ENCODE measurements at places on chromosomes 1 and 21.

DNA sequence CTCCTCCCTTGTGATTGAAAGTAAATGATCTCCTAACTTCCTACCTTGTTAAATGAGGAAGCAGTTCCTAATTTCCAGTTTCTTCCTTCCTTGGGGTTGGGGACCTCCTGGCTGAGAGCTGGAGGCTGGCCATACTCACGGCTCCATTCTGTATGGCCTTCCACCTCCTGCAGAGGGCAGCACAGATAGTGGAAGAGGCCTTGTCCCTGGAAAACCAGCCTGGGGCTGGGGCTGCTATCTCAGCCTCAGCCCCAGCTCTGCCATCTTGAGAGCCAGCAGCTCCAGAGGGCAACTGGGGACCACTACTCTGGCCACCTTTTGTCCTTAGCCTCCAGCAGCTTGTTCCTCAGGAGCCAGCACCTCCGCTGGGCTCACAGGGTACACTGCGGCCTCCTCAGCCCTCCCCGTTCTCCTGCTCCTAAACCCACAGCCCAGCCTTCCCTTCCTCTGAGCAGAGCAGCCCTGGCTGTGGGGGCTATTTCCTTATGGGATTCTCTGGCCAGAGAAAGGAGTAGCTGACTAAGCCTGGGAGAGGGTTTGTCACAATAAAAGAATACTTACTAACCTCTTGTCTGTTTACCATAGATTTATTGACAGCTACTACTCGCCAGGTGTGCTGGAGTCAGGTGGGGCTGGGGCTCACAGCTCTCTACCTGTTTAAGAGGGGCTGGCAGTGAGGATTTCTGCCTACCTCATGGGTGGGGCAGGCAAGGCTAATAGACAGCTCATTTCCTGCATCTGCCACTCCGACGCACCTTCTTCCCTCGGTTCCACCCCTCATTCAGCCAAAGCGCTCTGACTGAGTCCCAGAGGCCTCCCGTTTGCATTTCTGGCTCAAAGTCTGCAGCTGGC, 6.3 kb downstream of the TMEM234 start:
- peak; percentile 50 for DNase-seq

DNA sequence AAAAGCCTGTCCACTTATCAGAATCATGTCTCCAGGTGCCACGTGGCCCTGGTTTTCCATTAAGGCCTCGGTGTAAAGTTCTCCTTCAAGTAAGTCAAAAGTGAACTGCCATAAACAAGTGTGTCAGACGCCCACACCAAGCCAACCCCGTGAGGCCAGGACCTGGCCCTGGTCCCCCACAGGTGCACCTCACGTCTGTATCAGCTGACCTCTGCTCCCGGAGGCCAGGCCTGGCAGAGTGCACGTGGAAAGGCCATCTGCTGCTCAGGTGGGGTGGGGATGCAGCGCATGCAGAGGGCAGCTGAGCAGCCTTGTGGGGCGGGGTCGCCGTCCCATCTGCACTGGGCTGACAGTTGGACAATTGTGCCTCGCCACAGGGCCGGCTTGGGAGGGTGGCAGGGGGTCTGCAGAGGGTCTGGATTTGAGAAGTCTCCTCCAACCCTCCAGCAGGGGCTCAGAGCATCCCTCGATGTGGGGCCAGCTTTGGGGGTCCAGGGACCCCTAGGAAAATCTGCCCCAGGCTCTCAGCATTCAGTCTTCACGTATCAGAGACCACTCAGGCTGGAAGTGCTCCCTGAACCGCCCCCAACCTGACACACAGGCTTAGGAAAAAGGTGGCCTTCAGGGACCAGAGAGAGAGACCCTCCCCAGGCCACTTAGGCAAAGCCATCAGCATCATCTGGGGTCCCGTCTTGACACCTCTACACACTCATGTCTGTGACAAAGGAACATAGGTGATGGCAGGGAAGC, 3.0 kb downstream of the SLC19A1 start:
- DNase-seq: no peak

GRCh38 chr1:202005958-202006357, 4.4 kb upstream of the ELF3 start:
- no peak for DNase-seq

DNA sequence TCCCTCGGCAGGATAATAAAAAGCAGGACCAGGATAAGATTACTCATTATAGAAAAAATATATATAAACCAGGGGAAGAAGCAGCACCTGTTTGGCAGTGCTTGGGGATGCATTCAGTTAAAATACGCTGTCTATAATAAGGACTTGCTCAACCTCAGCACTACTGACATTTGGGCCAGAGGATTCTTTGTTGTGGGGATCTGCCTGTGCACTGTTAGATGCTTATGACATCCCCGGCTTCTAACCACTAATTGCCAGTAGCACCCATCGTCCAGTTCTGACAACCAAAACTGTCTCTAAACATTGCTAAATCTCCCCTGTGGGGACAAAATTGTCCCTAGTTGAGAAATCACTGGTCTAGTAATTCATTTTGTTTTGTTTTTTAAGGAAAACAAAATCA, 242.1 kb downstream of the SLC45A1 start:
- DNase-seq: no peak

GRCh38 chr1:160818207-160818937, 22.4 kb downstream of the LY9 start:
- no peak for DNase-seq

- DNase-seq: peak; percentile 43
These were observed 27.3 kb upstream of the BCAR3 start for GRCh38 chr1:93708734-93709481.

DNA sequence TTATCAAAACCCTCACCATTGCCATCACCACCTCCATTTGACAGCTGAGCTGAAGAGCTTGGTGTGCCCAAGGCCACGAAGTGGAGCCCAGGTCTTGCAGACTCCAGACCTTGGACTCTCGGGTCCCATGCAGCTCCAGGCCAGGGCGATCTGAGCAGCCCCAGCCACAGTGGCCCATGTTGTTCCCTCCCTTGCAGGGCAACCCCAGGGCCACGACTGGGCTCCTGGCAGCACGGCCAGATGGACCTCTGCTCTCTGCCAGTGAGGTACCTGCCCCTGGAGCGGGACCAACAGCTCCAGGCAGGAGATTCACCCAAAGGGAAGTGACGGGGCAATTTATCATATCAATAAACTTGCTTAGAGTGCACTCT, 182.7 kb upstream of the VAMP3 start:
- no peak for DNase-seq

DNA sequence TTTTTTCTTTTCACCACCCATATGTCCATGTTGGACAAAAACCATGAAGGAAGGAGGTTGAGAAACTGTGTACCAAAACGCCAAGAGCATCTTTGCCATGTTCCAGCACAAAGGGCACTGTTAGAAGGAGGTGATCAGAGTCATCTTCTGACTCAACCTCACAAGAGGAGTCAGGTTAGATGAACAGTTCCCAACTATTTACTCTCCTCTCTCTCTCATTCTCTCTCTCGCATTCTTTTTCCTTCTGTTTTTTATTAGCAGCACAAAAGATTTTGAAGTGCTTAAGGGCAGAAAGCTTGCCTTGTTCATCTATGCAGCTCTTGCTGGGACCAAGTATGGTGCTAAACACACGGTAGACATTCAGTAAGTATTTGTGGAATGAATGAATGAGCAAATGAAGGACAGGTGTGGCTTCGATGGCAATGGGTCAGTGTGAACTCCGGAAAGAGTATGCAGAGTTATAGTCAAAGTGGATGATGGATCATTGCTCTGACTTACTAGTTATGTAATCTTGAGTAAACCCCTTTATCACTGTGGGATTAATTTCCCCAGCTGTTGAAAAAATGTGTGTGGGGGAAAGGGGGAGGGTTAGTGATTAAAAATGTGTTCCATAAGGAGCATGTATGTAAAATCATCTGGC, 33.9 kb downstream of the DDR2 start:
- no peak for DNase-seq

GRCh38 chr1:197197430-197197997, 51.0 kb upstream of the ASPM start:
- DNase-seq: no peak

- DNase-seq: no peak
These were observed 522.5 kb downstream of the SMYD3 start for GRCh38 chr1:245984390-245985155.

- DNase-seq: peak; percentile 22
These were observed 22.1 kb downstream of the SOX13 start for GRCh38 chr1:204094856-204095634.

- no peak for DNase-seq
These were observed 41.2 kb upstream of the TTC22 start for GRCh38 chr1:54842206-54842915.

- peak; percentile 41 for DNase-seq
These were observed 36.7 kb upstream of the FAM163A start for GRCh38 chr1:179706339-179706941.

GRCh38 chr1:34087986-34088385, 77.0 kb downstream of the CSMD2 start:
- no peak for DNase-seq

DNA sequence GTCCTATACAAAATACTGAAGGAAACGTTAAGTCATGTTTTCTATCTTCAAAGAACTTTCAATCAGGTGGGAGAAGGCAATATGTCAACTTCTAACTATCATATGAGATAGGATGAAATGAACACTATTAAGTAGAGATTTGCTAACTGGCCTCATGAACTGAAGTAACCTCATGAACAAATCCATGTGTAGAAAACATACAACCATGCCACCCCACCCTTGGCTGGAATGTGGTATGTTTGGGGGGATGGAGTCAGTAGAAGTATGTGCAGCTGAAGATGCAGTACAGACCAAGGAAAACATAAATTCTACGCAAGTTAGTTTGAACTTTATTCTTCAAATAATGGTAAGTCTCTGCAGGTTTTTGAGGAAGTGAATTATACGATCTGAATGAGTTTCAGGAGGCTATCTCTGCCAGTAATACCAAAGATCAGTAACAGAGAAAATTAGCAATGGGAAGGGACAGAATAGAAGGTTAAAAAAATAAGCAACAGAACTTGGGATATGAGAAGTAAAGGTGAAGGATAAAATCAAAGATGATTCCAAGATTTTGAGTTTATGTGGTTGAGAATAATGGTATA, 4.5 kb downstream of the TRMT1L start:
- DNase-seq: no peak

DNA sequence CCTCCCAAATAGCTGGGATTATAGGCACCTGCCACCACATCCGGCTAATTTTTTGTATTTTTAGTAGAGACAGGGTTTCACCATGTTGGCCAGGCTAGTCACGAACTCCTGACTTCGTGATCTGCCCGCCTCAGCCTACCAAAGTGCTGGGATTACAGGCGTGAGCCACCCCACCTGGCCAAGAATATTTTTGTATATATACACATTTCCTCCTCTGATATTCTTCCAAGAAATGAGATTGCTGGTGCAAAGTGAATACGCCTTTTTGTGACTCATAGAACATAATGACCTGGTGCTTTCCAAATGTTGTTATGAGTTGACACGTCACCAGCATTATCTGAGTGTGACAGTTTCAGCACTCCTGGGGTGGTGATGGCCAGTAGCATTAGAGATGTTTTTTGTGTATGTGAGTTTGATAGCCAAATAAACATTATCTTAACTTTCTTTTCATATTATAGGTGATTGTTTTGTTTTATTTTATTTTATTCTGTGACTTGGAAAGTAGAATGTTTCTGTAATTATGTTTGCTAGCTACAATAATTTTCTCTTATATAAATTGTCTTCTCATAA, 54.9 kb downstream of the KCNK1 start:
- DNase-seq: no peak

DNA sequence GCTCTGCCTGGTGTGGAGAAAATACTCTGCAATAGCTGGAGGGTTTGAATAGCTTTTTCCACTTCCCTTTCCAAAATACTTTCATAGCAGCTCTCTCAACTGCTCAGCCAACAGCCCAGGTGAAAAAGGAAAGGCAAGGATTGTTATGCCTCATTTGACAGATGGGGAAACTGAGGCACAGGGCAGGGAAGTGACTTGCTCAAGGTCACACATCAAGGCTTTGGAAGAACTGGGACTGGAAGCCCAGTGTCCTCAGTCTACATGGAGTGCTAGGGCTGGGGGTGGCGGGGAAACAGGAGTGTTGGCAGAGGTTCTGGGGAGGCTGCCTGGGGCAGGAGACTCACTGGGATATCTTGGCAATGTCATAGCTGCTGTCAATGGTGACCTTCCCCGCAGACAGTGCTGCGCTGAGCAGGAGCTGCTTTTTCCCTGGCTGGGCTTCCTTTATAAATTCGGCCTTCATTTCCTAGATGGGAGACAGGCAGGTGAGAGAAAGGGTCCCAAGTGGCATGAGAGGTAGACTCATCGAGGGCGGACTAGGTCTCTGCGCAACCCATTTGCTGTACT, 4.0 kb downstream of the CHI3L1 start:
- no peak for DNase-seq

DNA sequence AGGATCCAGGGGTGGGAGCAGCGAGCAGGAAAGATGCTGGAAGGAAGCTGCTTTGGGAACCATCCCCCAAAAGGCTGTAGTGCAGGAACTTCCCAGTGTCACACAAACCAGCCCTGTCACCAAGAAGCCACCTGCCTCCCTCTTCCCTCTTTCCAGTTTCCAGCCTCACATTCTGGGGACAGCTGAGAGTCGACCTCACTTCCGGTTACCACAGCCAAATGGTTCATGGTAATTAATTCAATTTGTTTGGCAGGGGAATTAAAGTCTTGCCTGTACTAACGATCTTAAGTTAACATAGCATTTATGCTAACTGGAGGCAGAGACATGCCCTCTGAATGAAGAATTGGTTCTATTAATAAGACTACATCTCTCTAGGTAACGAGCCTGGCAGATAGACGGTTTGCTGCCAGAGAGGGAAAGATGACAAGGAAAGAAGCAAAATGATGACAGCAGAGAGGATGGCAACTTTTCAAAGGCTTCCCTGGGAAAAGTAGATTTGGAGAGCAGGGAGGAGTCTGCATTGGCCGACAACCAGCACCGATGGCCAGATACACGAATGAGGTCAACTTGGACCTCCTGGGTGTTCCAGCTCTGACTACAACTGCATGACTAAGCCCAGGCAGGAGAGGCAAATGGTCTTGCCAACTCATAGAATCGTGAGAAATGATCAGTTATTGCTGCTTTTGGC, 64.1 kb downstream of the TMCO4 start:
- no peak for DNase-seq

GRCh38 chr1:91582431-91582921, 81.8 kb downstream of the CDC7 start:
- no peak for DNase-seq

DNA sequence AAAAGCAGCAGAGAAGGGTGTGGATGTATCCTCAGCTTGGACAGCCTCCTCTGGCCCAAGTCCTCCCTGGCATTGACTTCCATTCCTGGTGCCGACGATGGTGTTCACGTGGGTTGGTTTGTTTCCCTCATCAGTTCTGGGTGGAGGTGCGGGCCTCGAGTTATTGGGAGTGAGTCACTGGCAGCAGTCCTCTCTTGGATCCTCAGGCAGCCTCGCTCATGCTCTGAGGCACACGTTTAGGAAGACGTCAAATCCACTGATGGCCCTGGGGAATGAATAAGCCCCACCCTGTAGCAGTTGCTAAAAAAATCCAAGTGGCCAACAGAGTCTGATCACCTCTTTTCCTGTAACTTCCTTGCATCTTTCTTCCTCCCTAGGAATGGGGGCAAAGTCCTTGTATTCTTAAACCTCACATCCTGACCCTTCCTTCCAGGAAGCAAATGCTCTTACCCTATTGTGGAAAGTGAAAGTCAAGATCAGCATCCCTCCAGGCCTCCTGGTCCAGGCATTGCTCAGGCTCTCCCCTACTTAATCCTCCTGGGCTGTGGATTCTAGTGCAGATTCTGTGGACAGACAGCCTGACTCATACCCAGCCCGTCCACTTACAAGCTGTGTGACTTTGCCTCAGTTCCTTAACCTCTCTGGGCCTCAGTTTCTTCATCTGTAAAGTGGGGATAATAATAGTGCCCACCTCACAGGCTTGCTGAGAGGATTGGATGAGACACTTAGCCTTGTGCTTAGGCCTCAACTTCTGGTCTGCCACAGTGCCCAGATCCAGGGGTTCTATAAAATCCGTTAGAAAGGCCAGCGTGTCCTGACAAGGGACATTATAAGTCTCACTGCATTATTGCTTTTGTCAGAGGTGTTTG, 111.1 kb downstream of the TLR5 start:
- no peak for DNase-seq
